Activated effector memory CD4-positive, alpha-beta T cell treated with Interleukin-2 at 50 U/mL for 16 hours (primary cell): ENCODE measurements at places on chromosomes 6 and 20.

- DNase-seq = peak; percentile 45
These were observed 77.9 kb upstream of the RALY start for GRCh38 chr20:33915726-33916331.

DNA sequence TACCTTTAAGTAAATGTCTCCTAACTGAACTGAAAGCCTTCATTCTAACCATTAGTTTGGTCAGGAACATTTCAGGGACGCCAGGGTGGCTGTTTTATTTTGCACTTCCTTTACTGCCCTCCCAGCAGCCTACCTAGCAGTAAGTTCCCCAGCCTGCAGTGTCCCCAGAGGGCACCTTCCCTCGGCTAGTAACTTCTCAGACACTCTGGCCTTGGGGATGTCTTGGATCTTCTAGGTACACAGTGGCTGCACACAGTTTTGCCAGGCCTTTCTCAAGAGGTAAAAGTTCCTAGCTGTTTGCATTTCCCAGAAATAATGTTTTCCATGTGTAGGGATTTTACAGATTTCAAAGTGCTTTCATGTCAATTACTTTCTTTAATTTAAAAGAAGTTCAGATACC lies 378 bp upstream of the LAMA2 start:
- no peak for DNase-seq

DNA sequence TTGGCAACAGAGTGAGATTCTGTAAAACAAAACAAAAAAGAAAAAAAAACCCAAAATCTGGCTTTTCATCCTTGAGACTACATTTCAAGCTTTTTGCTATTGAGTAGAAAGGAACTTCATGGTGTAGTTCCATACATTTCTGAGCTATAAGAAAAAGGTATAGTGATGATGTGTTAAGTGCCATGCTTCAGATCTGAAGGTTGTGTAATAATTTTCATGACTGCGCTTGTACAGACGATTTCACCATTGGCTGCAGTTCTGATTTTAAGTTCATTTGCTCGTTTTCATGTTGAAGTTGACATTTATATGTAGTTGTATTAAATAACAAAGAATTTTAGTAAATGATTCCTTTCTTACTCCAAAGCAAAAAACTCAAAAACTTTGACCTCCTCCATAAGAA lies 247.6 kb downstream of the ARID1B start:
- no peak for DNase-seq

DNA sequence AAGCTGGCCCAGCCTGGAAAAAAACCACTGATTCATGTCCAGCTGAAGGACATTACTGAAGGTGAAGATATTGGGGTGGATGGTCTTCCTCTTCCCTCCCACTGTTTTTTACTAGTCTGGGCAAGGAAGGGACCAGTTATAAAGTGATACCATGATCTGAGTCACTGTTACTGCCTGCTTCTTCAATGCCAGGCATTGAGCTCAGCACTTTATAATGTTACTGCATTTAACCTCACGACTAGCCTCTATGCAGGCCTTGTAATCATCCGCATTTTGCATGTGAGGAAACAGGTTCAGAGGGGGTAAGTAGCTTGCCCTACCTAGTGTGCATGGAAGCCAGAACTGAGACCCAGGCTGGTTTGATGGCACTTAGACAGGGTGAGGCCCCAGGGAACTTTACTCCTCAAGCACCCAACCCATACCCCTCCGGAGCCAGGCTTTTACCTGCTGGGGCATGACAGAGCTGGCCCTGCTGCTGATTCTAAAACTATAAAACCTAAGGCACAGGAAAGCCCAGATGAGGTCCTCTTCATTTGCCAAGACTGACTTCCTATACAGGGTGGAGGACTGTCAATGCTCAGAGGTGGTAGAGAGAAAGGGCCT lies 11.0 kb upstream of the KCNK5 start:
- no peak for DNase-seq

- DNase-seq = no peak
These were observed 70.6 kb downstream of the UBE3D start for GRCh38 chr6:82995066-82995465.

GRCh38 chr6:169188475-169188874 lies 65.2 kb downstream of the THBS2 start:
- no peak for DNase-seq

- DNase-seq = no peak
These were observed at the start of gene SLC22A7 for GRCh38 chr6:43297644-43298564. SLC22A7 (plus strand) TSS chr6:43298260; CDS start chr6:43298359, 99 bp downstream.

GRCh38 chr6:150334790-150335783 lies 33.7 kb upstream of the IYD start:
- no peak for DNase-seq

- DNase-seq = no peak
These were observed 39.0 kb upstream of the ASXL1 start for GRCh38 chr20:32319100-32319499.

- no peak for DNase-seq
These were observed 75.2 kb upstream of the GLP1R start for GRCh38 chr6:38973178-38974057.

DNA sequence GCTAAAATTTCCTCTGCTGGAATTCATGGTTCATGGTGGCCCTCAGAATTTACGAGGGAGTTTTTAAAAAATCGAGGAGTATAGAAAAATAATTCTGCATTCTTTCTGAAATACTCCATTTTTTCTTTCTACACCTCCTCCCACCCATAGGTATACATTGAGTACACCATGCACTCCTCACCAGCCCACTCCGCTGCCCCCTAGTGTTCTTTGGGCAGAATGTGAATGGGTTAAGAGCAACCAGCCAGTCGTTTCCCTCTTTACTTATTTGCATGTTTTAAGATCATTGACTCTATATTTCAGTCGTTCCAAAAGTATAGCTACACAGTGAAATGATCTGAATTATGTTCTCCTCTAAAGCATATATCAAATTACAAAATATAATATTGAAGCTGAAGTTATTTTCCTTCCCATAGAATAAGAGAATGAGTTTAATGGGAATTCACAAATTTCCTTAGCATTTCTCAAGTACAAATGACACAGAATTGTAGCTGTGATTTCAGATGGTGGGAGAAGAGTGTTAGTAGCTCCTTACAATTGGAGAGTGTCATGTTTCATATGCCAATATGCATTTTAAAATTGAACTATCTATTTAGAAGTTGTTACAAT lies 977.7 kb upstream of the SLC35B3 start:
- DNase-seq = no peak

GRCh38 chr6:2560917-2561698 lies 189.6 kb downstream of the MYLK4 start:
- no peak for DNase-seq

DNA sequence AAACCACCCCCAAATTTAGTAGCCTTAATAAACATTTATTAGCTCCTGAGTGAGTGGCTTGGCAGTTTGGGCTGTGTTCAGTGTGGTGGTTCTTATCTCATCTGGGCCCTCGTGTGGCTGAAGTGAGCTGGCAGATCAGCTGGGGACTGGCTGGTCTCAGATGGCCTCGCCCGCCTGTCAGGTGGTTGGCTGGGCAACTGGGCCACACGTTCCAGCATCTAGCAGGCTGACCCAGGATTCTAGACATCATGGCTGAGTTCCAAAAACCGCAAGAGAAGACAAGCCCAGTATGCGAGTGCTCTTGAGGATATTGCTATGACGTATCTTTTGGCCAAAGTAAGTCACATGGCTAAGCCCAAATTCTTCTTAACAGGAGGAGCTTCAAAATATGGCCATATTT lies 28.9 kb downstream of the EIF2S2 start:
- no peak for DNase-seq

DNA sequence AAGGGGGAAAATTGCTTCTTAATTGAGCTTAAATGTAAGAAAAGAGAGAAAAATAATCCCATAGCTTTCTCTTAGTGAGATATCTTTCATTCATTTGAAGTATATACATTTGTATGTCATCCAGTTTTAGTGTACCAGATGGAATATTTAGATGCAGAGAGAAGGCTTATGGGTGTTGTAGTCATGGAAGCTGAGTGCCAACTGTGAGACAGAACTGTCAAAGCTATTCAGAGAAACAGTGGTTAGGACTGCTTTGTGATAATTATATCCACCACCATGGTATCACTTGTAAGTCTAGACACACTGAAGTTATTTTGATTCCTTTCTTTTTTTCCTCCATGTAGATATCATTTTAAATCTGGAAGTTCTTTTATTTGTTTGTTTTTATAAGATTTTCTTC lies 524.3 kb upstream of the EPHA7 start:
- no peak for DNase-seq

DNA sequence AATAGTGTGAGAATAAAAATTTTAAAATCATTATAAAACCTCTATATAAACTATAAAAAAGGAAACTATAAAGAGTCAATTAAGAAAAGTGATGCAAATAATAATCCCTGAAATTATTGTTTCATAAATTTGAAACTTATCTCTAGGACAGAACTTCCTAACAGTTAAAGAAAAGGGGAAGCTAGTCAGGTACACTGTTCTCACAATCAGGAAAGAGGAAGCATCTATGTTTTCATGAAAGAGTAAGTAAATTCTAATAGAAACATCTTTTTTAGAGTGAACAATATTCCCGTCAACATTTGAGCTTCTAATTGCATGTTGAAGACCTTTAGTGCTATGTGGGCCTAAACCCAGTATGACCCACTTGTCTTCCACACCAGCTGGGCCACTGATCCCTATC lies 1.2 kb upstream of the ADGRF1 start:
- no peak for DNase-seq

DNA sequence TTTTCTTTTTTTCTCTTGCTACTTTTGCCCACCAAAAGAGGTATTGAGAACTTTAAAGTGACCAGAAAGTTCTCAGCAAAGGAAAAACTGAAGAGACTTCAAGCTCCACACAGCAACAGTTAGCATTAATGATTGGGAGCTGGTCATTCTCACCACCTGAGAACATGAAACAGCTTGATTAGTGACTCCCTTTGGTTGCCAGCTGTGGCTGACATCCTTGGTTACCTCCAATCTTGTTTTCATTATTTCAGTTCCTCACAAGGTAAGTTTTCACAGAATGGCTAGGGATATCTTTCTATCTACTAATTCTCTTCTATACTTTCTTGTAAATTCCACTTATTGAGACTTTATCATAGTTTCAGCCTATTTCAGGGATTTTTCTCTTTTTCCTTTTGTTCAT lies 427.9 kb downstream of the QKI start:
- no peak for DNase-seq

DNA sequence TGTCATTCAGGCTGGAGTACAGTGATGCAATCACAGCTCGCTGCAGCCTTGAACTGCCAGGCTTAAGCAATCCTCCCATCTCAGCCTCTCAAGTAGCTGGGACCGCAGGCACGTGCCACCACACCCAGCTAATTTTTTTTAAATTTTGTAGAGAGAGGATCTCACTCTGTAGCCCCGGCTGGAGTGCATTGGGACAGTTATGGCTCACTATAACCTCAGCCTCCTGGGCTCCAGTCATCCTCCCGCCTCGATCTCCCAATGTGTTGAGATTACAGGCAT lies 86.5 kb downstream of the SERAC1 start:
- DNase-seq = no peak

DNA sequence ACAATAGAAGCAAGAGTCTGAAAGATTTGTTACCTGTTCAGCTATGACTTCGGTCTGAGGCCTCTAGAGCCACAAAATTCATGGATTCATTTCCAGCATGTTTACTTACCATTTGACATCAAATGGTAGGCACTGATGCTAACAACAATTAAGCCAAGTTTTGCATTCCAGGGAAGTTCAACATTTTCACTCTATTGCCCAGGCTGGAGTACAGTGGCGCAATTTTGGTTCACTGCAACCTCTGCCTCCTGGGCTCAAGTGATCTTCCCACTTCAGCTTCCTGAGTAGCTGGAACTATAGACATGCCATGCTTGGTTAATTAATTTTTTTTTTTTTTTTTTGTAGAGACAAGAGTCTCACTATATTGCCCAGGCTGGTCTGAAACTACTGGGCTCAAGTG lies 114.1 kb upstream of the SGK1 start:
- DNase-seq = no peak

GRCh38 chr6:854406-855118 lies 161.6 kb upstream of the EXOC2 start:
- DNase-seq = no peak
